Iris pigment epithelial cell (primary cell): ENCODE measurements at places on chromosomes 7 and 10.
A peak's percentile ranks its signal among the peaks of the same experiment; 100 is the strongest.

- peak; percentile 65 for DNase-seq
These were observed 22.4 kb downstream of the DNAJC12 start for GRCh38 chr10:67815571-67816059.

DNA sequence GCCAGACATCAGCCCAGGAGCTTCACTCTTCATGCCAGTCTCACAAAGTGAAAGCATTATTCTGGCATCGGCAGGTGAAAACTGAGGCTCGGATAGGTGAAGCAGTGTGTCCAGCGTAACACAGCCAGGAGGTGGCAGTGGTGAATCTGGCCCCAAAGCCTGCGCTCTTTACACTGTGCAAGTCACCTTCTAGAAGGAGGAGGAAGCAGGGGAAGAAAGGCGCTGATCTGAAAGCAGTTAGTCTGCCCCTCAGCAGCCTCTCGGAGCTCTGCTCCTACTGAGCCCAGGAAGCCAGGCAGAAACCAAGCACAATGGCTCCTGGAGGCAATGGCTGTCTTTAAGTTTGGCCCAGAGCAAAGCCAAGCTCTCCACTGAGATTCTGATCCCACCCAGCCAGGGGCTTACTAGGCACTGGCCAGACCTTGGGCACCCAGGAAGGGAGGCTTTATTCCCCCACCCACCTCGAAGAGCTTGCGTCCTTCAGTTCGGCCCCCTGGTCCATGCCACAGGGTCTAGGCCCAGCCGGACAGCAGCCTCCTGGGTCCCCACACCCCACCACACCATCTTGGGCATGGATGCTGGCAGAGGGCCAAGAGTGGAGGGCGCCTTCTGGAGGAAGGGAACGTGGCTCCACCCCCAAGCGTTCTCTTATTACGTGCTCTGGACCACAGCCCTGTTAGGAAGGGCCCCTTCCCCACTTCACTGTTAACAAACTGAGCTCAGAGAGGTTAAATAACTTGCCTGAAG, 104.5 kb downstream of the GRID1 start:
- no peak for DNase-seq

DNA sequence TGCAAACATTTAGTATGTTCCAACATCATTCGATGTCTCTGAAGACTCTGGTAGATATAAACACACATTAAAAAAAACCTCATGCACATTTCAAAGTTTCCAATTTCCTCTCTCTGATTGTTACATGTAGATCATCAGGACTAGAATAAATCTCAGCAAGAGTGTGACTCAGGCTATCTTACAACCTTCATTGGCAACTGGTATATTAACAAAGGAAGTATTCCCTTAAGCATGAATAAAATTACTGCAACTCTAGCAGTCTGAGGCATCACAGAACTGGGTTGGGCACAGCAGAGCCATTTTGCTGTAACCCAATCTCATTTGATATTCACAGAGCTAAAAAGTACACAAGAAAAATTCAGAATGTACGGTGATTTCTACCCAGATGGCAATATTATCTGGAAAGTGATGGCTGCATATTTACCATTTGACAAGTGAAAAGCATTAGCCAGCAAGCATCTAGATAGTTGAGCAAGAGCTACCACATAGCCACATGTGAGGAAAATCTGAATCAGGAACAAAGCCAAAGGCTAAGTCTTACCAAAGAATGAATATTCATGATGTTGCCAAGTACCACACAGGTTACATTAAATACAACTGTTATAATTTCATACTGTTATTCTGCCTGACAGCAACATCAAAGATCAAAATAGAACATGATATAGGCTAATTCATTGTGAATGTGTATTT, 232.2 kb downstream of the CRPPA start:
- DNase-seq, result peak; percentile 91

GRCh38 chr10:84477398-84478128, 149.2 kb downstream of the CCSER2 start:
- DNase-seq, result no peak

DNA sequence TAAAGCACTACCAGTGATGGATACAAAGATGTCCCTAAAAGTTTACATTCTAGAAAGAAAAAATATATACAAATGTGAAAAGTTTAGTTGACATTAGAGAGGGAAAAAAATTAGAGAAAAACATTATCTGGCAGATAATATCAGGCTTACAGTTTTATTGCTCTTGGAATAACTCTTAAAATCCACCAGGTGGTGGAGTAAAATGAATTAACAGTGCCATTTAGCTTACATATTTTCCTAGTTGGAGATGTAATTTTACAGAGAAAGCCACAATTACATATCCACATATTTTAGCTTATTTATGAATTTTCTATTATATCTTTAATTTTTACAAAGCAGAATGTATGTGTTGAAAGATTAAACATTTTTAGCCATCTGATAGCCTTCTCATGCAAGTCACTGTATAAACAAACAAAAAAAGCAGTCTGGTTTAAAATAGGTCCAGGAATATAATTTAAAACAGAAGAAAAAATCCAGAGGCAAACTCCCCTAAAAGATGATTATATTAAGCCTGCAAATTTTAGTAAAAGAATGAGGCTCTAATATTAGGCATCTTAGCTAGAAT, 6.5 kb downstream of the CABCOCO1 start:
- no peak for DNase-seq

- no peak for DNase-seq
These were observed 5.2 kb downstream of the PAX2 start for GRCh38 chr10:100750291-100751210.

DNA sequence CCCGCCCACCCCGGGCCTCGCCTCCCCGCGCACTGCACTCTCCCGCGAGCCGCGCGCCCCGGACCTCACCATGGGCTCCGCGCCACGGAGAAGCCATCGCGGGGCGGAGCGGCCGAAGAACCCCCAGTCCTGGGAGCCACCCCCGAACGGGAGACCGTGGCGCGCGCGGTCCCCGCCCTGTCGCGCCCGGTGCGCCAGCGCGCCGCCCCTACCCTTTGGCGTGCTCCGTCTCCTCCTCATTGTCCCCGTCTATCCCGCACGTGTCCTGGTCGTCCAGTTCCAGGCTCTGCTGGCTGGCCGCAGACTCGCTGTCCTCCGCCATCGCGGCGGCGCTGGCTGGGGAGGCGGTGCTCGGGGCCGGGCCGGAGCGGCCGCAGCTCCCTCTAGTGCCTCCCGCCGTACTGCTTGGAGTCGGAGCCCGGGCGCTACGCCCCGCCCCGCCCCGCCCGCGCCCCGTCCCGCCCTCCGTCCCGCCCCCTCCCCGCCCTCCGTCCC, at the start of gene NMT2:
Gene NMT2, minus strand, starts transcription at position 403 of the 495 bp plus-strand sequence. Its CDS starts 81 bp downstream, at position 322.
- DNase-seq, result no peak

DNA sequence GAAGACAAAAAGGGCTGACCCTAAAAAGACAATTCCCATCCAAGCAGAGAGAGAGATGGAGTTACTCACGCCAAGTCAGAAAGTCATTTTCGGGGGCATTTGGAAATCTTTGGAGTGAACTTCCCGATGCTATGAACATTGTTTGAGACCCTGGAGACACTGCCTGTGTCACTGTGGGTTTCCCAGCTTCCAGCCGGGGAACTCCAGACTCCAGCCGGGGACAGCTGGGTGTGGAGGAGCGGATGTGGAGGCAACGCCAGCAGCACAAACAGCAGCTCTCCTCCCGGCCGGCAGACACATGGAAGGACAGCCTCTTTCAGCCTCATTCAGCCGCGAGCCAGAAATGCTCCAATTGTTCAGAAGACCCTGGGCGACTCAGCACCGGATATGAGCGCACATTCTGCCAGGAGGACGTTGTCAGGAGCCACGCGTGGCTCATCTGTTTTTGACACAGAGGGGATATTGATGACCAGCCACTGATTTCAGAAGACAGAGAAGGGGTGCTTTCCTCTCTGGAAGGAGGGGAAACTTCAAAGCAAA, 97.6 kb downstream of the PRPF18 start:
- DNase-seq, result peak; percentile 82

DNA sequence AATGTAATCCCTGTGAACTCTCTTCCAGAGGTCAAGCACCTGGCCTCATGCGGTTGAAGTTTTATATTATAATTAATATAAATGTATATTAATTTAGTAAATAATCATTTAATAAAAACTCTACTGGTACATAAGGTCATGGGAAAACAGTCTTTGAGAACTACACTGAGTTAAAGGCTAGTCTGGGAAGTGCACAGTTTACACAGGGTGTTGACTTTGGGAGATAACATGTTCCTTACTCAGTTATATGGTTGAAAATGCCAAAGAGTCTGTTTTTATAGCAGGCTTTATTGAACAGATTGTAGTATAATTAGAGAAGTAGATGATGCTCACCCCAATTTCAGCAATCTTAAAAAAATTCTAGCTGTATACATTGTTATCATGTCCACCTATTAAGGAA, 735.9 kb downstream of the GATA3 start:
- DNase-seq, result no peak

- peak; percentile 72 for DNase-seq
These were observed 187.9 kb downstream of the PLXDC2 start for GRCh38 chr10:20004087-20004523.

- DNase-seq, result no peak
These were observed 80.8 kb downstream of the PTPRE start for GRCh38 chr10:127987467-127988380.
